ENCODE measurements at places on chromosomes 11 and 22.

GRCh38 chr11:119932828-119933562 lies 204.0 kb upstream of the NECTIN1 start:
- DNase-seq = no peak

DNA sequence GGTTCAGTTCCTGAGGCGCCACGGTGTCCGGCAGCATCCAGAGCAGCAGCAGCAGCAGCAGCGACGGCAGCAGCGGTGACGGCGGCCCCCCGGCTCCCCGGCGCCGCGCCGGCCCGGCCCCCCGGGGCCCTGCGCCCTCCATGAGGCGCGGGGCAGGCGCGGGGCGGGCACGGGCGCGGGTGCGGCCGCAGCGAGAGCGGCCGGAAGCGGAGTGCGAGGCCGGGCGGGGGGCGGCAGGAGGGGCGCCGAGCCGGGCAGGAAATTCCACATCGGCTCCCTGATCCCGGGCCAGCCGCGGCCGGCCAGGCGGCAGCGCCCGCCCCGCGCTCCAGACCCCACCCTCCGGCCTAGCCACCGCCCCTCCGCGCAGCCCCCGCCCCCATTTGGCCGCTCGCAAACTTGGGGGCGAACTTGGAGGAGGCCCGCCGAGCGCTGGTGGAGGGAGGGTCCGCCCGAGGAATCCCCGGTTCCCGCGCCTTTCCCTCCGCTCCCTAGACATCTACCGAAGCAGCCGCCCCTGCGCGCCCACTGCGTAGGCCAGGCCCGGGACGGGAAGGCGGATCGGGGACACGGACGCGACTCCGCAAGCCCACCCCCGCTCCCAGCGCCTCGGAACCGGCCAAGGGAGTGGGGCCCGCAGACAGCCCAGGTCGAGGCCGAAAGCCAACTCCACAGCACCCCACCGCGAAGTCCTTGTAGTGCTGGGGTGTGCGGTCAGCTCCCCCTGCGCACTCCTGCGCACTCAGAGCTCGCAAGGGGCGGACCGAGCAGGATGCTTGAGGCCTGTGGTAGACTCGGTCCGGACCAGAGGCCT lies at the start of gene SCARF2:
Gene SCARF2, minus strand, starts transcription at position 213 of the 814 bp plus-strand sequence. Its CDS starts 71 bp downstream, at position 142.
- DNase-seq = no peak

GRCh38 chr11:114816791-114817190 lies 138.5 kb downstream of the NXPE2 start:
- no peak for DNase-seq

DNA sequence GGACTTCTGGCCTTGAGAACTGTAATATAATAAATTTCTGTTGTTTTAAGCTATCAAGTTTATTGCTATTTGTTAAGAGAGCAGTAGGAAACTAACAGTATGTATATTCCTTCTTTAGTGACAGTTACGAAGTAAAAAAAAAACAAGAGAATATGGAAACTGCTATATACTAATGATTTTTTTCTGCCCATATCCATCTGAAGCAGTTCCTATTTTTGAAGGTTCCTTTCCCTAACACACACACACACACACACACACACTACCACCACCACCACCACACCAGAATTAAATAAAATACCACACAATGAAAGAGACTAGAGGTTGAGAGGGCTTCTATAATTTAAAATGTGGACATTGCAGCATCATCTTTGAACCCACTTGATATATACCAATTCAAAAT lies 44.4 kb upstream of the CARD18 start:
- no peak for DNase-seq

- no peak for DNase-seq
These were observed 20.9 kb downstream of the INCENP start for GRCh38 chr11:62144641-62145255.

DNA sequence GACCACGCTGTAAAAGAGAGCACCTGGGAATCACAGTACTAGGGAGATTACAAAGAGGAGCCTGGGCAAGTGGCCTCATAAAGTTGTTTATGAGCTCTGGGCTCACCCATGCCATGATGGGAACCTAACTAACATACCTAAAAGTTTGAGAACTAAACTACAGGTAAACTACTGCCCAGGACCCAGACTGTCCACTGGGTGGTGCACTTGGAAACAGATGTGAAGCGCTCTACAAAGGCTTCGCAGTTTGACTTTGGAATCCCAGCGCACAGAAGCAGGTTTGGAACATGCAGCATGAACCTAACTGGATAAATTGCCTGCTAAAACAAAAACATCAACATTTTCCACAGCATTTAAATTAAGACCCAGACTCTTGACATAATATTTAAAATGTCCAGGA lies 418.6 kb downstream of the FAM181B start:
- DNase-seq = no peak

DNA sequence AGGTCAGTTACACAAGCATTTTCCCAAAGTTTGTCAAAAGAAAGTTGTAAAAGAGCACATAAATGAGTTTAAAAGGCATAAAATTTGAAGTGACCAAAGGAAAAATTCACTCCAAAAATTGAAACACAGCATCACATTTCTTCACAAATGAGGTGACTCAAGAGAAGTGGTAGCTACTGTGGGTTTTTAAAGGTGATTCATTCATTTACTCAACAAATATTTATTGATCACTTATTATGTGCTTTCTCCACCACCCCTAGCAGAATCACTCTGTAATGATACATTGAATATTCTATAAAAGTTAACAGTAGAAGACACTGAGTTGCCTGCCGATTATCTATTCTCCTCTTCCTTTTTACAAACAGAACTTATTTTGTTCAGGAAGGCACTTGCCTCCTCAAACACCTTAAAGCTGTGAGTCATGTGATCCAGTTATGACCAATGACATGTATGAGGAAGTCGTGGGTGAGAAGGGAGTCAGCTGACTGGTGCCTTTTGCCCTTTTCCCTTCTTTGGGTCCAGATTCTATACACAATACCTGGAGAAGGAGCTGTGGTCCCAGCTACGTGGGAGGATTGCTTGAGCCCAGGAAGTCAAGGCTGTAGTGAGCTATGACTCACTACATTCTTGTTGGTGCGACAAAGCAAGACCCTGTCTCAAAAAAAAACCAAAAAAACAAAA lies 67.7 kb upstream of the CLNS1A start:
- DNase-seq = no peak

DNA sequence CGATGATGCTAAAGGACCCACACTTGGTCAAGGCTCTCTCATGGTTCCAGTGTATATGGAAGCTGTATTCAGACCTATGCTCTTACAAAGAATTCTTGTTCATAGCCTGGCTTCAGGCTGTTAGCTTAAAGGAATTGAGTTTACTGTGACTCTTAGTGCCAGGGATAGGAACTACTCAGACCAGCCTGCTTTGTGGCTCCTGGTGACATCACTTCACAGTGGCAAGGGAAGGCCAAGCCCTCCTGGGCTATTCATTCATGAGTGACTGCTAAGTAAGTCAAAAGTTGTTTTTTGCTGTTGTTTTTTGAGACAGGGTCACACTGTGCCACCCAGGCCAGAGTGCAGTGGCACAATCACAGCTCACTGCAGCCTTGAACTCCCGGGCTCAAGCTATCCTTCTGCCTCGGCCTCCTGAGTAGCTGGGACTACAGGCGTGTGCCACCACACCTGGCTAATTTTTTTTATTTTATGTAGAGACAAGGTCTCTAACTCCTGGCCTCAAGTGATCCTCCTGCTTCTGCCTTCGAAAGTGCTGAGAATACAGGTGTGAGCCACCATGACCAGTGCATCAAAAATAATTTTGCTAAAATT lies 9.6 kb downstream of the ART5 start:
- DNase-seq = no peak

- DNase-seq = no peak
These were observed 72.0 kb upstream of the MTNR1B start for GRCh38 chr11:92897487-92897886.

GRCh38 chr11:3684129-3684818 lies 13.1 kb upstream of the CHRNA10 start:
- no peak for DNase-seq

DNA sequence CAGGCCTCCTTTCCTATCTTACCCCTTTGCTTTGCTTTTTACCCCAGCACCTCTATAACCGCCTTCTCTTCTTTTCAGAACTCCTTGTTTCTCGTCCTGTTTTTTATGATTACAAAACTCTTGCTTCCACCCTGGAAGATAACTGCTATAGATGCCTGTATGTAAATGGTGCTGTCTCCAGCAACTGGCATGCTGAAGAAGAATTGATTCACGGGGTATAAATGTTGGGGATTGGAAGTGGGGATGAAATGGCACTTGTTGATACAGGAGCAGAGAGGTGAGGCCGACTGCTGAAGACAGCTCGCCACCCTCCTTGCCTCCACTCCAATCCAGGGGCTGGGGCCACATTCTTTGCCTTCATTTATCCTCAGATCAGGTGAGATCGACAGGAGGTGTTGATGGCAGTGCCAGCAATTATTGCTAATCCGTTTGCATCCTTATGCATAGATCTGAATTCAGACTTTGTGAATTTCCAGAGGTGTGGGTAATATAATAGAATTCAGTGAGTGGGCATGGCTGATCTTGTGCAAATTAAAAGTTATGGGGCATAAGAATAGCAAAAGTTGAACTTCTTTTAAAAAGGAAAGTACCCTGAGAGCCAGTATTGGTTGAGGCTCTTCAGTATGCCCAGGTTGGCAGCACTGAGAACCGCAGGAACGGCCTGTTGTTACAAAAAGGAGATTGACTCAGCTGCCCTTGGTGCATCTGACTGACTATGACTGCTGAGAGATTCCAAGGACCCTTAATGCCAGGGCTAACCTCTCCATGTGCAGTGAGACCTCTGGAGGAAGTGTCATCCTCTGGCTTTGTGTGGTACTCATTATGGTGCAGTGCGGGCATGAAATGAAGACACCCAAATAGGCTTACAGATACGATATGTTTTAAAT lies 5.3 kb downstream of the NEAT1 start:
- DNase-seq = no peak

GRCh38 chr11:111719379-111719778 lies 46.8 kb downstream of the PPP2R1B start:
- no peak for DNase-seq

- no peak for DNase-seq
These were observed 32.0 kb downstream of the GUCY1A2 start for GRCh38 chr11:106986261-106986660.

DNA sequence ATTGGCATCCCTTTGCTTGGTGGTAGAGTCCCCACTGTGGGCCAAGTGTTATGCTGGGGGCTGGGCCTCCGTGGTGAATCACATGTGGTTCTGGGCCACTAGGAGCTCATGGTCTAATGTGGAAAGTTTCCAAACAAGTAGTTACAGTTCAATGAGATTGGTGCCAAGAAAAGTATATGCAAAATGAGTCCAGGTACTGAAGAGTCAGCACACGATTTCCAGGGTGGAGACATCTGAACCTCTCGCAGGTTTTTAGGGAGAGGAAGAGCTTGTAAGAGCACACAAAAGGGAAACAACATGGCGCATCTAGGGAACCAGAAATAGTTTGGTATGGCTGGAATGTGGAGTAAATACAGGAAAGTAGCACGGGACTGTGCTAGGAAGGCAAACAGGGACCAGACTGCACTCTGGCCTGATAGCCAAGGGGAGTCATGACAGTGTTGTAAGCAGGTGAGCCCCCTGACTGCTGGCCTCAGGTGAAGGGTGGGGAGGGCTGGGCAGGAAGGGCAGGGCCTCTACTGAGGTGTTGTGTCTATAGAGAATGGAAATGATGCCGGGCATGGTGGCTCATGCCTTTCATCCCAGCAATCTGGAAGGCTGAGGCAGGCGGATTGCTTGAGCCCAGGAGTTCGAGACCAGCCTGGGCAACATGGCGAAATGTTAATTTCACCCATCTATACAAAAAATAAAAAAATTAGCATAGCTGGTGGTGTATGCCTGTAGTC lies 12.6 kb downstream of the POLR2F start:
- no peak for DNase-seq

DNA sequence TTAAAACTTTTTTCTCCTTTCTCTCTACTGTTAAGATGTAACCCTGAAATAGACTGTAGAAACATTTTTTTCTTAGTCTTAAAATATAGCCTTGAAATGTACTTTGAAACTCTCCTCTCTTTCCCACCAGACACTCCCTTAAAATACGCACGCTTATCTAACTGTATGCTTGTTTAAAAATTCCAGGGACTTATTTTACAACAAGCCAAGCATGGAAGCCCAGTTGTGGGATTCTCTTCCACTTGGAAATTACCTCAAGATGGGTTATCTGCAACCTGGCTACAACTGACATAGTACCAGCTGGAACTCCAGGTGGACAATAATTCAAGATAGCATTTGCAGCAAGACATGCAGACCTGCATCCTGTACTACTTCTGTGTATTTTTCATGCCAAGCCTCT lies 12.1 kb upstream of the CHORDC1 start:
- DNase-seq = no peak

DNA sequence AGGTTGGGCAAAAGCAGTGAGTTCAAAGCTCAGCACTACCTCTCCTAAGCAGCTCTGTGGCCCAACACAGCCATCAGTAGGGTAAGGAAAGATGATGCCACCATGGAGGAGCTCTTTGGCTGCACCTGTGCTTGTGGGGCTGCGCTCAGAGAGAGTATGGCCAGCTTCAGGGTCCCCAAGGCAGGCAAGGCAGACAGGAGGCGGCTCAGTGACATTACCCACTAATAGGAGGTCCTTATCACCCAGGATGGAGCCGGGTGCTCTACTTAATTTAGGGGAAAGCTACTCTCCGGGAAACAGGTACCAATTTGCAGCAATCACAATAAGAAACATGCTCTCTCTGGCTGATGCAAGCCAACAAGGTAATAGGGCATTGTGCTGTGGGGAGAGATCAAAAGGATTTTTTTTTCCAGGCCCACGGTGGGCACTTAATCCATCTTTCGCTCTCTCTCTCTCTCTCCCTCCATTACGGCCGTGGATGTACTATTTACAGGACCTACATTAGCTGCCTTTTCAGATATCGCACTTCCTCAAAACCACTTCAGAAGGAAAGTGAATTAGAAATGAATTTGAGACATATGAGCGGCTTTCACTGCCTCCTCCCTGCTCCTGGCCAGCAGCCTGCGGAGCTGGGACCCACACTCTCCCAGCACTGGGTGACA lies 446.3 kb downstream of the SOX6 start:
- DNase-seq = no peak

DNA sequence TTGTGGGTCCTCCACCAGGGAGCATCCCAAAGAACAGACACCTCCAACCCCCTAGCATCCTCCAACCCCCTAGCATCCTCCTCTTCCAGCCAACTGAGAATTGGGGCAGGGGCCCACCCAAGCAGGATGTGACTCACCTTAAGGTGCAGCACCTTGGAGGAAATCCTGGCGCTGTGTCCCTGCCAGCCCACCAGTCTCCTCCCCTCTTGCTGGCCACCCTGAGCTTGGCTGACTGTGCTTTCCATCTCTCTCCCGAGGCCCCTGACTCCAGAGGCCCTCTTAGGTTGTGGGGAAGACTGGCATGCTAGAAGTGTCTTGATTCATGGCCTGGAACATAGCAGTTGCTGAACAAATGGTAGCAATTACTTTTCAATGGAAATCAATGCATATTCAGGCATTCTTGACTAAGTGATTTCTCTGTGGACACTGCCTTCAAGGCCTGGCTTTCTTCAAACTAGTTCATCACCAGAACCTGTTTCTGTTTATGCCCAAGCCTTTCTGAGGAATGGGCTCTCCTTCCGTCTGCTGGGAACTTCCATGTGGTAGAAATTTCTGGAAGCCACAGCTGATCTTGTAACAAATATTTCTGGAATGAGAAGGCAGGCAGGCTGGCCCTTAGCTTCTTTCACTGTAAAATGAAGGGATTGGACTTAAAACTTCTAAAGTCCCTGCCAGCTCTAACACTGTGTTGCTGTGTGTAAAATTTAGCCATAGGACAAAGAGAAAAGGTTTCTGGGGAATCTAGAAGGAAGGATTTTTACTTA lies 60.5 kb downstream of the CEP164 start:
- no peak for DNase-seq

All from stimulated activated CD8-positive, alpha-beta memory T cell treated with anti-CD3 and anti-CD28 coated beads, Interleukin-7, amount 100 ng/mL, for 1 hour (primary cell).